Activated effector memory CD4-positive, alpha-beta T cell treated with anti-CD3 and anti-CD28 coated beads, Interleukin-2, amount 50 U/mL, for 16 hours (primary cell): ENCODE measurements at places on chromosomes 2 and 18.

DNA sequence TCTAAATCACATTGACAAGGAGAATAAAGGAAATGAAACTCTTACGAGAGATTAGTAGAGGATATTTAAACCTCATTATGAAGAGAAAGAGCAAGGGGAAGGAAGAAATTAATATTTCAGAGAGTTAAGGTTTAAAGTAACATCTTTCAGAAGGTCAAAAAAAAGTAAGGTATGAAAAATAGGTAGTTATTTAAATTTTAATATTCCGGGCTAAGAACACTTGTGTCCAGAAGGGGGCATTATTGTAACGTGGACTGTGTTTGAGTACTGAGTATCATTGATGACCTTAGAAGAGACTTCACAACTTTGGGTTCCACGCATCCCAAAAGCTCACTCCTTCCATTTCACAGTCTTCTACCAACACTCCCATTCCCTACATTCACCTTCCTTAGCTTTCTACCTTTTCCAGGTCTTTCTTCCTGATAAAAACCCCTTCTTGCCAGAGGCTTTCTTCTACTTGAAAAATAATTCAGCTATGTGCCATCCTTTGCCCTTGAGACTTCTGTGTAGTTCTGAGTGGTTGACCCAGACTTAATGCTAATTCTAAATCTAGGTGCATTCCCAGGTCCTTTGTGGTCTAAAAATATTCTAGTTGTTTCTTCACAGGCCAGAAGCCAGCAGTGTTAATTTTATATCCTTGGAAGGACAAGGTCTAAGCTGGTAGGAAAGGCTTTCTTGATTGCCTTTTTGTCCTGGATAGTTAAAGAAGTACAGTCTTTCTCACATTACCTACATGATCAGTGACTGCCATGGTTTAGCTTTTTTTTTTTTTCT, 16.5 kb downstream of the DYNC1I2 start:
- DNase-seq, result no peak

- no peak for DNase-seq
Measured at GRCh38 chr2:145563741-145564615, 1044.1 kb upstream of the ZEB2 start.

- no peak for DNase-seq
Measured at GRCh38 chr2:173287594-173287993, 67.1 kb upstream of the CDCA7 start.

GRCh38 chr2:225117051-225117716, 74.9 kb upstream of the DOCK10 start:
- DNase-seq, result no peak

DNA sequence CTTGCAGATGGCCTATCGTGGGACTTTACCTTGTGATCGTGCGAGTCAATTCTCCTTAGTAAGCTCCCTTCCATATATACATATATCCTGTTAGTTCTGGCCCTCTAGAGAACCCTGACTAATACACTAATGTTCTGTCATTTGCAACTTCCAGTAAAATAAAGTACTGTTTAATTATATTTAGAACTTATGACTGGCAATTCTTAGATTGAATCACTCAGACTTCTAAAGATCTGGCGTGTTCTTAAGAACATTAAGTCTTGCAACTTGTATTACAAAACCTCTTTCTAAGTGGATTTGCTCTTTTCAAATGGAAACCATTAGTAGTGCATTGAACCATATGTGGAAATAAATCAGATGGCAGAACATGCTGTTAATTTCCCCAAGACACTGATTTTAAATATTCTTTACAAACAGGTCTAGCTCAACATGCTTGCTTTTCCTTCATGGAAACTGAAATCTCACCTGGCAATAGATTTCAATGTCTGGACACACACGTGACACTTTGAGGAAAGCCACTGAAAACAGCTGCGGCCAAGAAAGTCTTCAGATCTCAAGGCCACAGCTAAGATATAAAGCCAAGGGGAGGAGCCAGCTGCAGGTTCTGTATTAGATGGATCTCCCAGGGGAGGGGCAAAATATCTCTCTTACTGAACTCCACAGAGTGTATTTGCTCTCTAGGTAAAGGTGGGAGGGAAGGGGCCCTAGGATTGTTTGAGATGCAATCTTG, 50.6 kb downstream of the PMAIP1 start:
- no peak for DNase-seq

DNA sequence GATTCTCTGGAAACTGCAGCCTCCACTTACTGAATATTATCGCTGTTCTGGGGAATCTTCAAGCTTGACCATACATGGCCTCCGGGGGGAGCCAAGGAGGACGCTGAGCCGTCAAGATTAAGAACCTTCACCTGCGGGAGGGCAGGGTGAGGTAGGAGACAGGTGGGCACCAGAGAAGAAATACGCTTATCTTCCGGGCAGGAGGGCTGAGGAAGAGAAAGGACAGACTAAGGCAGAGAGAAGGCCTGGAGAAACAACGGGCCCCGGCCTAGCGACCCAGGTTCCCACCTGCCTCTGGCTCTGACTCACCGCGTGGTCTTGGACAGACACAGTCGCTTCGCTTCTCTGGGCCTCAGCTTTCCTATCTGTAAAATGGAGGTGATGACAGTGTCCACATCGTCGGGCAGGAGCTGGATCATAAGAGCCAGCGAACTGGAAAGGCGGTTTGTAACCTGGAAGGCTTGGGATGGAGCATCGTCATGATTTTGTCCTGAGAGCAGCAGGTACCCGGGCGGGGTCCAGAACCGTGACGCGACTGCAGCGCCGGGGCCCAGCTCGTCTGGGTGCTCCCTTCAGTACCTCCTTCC, 659 bp downstream of the ZNF142 start:
- peak; percentile 82 for DNase-seq

- DNase-seq, result no peak
Measured at GRCh38 chr18:32200766-32201165, 10.9 kb downstream of the MEP1B start.

DNA sequence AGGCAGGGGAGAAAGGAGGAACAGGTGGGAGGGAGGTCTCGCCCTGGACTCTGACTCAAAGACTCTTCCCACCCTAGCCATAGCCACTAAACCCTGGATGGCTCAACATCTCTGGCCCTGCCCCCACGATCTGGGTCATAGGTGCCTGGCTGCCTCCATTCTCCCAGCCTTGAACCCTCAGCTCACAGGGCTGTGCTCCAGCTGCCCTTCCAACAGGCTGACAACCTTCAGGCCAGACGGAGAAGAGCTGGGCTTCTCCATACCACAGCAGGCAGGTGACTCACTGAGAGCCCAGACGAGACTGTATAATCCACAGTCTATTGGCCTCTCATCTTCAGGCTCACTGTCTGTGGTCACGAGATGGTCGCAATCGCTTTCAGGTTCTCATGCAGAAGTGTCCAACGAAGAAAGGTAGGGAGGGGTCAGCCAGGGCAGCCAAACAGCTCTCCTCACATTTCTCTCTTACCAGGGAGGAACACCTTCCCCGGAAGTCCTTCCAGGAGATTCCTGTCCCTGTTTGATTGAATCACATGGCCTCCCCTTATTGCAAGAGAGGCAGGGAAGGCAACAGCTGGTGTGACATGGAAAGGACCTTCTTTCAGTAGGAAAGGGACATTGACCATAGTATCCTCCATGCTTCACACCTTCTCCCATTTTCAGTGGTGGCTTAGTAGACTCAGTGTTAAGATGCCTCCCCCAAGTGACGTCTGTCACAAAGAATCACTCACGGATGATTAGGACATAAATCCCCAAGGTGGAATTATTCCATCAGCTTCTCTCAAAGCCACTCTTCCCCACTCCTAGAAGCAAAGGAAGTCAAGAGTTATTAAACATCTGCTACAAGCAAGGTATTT, 100.1 kb downstream of the MRO start:
- no peak for DNase-seq
